ENCODE measurements at places on chromosomes 2 and 18.

DNA sequence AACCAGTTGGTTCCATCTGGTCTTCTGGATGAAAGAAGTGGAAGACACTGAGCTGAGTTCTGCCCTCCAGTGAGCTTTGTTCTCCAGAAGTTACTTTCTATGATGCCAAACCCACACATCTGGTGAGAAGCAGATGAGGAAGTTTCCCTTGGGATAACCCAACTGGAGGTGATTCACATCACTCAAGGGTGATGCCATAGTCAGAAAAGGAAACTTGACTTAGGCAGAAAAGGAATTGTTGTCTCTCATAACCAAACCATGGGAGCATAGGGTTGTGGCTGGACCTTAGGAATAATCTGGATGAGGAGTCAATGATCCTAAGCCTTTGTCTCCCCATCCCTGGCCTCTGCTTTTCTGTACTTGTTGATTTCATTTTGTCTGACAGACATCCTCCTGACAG is 43.7 kb downstream of the CDC42EP3 start:
- no peak for DNase-seq

- no peak for DNase-seq
Measured at GRCh38 chr18:35477497-35477896, 20.3 kb downstream of the INO80C start.

DNA sequence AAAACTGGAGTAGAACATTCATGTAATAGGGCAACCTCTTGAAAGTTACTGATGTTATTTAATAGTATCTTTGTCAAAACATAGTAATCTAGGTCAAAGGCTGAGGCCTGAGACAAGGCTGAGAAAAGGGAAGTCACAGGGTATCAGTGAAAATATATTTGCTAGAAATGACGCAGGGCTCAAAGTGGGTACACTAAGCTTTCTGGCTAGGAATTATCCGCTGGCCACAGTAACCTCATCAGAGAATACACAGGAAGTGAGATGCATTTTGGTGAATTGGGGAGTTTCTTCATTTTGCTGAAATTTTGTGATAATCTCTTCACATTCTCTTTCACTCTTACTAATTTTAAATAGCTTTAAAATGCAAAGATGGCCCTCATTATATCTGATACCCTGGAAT is 206.8 kb downstream of the OTX1 start:
- no peak for DNase-seq

DNA sequence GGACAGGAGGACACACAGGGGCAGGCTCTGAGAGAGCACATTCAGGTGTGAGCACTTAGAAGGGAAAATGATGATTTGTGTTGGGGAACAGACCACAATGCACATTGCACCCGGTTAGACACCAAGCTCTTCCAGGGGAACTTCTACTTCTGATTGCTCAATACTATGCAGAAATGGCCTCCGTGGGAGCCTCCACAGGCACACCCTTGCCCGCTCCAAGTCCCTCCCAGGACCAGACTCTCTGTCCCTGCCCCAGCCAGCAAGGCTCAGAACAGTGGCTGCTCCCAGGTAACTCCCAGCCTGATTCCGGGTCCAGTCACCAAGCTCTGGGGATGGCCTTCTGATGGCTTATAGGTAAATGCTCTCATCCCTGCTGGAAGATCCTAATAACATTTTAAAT is 56.2 kb downstream of the BCL2L11 start:
- peak; percentile 65 for DNase-seq

GRCh38 chr2:212709280-212709679 is 170.7 kb upstream of the ERBB4 start:
- no peak for DNase-seq

DNA sequence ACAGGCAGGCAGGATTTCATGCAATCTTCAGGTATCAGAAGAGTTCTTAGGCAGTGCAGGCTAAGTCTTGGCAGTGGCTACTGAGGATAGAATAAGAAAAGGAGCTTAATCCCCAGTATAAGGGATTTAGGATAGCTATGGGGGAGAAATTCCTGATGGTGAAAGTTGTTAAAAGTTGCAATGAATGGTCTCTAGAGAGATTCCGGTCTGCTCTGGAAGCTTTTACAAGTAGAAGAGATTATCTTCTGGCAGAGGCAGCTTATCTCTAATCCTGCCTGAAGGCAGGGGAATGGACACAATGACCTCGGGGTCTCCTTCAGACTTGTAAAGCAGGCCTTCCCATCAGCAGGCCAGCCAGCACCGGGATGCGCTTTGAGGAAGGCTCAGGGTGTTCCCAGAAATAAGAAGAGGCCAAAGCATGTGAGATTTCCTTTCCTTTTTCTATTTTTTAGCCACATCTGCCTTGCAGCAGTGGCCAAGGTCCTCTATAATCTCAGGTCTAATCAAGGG is 253.9 kb upstream of the KLHL29 start:
- DNase-seq = no peak

- DNase-seq = no peak
Measured at GRCh38 chr2:61371027-61371426, 99.9 kb downstream of the USP34 start.

GRCh38 chr18:62179213-62179612 is 7.6 kb downstream of the PIGN start:
- no peak for DNase-seq

DNA sequence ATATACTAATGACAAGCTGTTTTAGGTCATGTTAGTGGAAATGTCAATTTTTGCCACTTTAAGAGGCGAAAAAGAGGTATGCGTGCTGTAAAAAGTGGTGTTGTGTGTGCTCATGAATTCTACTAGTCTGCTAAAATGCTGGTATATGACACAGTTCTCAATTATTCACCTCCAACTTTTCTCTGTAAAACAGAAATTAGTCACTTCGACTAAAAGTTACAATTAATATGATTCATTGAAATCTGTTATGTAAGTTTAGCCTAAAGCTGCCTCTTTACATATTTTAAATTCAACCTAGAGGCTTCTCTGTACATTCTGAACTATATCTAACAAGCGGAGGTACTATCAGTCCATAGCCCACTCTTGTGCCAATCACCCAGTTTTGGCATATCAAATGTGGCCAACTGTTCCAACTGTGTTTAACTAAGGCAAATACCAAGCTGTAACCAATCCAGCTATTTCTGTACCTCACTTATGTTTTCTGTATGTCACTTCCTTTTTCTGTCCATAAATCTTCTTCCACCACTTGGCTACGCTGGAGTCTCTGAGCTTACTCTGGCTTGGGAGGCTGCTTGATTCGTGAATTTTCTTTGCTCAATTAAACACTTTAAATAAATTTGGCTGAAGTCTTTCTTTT is 20.8 kb downstream of the BAZ2B start:
- DNase-seq = no peak

DNA sequence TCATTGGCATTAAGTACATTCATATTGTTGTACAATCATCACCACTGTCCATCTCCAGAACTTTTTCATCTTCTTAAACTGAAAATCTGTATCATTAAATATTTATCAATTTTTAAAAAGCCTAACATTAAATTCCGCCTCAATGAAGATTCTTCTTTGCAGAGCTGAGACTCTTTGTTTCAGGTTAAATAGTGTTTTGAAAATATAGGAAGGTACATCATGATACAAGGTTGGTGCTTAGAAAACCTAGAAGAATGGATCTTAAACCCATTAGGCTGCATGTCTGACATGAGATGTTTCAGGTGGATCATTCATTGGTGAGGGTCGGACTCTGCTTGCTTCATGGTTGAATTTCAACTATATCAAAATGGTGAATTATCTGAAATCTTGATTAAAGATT is 30.5 kb downstream of the DDX1 start:
- DNase-seq = no peak

- no peak for DNase-seq
Measured at GRCh38 chr2:65351948-65352595, 80.3 kb downstream of the SPRED2 start.

- DNase-seq = no peak
Measured at GRCh38 chr2:235568431-235568830, 74.6 kb downstream of the AGAP1 start.

- DNase-seq = no peak
Measured at GRCh38 chr2:176415937-176416499, 146.8 kb downstream of the MTX2 start.

DNA sequence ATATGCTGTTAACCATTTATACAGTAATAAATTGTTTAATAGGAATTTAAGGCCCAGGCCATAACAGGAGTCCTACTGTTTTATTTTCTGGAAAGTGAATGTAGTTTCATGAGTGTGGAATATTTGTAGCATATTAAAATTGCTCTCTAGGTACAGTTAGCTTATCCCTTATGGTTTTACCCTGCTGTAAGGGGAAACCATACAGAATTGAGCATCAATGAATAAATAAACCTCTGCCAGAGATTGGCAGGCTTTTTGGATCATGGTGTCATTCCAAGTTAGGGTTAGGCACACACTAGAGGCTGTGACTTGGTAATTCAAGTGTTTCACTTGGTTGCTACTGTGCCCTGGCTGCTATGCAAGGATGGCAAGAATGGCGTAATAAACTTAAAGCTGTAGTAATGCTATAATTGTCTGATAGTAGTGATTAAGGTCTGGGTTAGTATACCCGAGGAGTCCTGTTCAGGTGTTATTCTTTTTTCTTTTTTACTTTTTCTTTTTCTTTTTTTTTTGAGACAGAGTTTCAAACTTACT is 30.4 kb downstream of the BMPR2 start:
- no peak for DNase-seq

- no peak for DNase-seq
Measured at GRCh38 chr18:59459369-59460071, 100.5 kb upstream of the LMAN1 start.

GRCh38 chr2:33598561-33599174 is 431 bp downstream of the FAM98A start:
- no peak for DNase-seq

GRCh38 chr2:145020694-145021093 is 500.8 kb upstream of the ZEB2 start:
- no peak for DNase-seq

DNA sequence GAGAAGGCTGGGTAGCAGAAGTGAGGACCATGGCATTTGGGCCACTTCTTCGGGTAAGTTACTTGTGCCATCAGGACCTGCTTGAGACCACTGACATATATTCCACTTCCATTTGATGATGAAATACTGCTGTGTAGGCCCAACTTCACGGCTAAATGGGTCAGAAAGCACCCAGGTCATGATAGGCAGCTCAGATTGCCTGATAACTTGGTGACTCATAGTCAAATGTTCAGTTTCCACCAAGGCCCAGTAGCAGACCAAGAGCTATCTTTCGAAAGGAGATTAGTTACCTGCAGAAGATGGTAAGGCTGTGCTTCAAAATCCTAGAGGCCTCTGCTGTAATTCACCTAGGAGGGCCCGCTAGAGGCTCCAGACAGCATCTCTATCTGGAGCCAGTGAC is 31.8 kb upstream of the MEX3C start:
- DNase-seq = no peak

DNA sequence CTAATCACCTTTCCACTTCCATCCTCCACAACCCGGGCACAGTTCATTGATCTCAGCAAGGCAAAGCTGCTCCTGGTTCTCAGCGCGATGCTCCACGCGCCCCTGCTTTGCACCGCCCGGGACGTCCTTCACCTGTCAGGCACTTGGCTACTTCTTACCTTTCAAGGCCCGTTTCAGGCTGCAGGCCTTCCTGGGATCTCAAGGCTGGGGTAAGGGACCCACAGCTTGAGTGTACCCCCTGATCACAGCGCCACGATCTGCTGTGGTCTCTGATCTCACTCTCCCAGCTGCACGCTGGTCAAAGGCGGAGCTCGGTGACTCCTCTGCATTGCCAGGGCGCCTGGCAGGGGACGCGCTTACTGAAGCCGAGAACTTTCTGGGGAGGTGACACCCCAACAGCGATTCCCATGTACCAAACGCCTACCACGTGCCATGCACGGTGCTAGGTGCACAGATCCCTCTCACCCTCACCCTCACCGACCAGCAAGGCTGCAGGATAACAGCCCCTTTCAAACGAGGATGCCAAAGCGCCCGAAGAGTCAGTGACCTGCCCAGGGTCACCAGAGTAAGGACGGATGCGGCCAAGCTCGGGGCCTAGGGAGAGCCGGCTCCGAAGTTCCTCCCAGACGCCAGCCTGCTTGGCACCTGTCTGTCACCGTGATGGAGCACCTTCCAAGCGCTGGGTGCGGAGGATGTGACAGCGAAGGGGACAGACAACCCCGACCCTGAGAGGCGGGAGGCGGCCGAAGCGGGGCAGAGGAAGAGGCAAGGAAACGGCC is 818 bp downstream of the ITGB1BP1 start:
- DNase-seq = no peak

GRCh38 chr2:17877811-17878280 is 621 bp upstream of the KCNS3 start:
- DNase-seq = no peak

DNA sequence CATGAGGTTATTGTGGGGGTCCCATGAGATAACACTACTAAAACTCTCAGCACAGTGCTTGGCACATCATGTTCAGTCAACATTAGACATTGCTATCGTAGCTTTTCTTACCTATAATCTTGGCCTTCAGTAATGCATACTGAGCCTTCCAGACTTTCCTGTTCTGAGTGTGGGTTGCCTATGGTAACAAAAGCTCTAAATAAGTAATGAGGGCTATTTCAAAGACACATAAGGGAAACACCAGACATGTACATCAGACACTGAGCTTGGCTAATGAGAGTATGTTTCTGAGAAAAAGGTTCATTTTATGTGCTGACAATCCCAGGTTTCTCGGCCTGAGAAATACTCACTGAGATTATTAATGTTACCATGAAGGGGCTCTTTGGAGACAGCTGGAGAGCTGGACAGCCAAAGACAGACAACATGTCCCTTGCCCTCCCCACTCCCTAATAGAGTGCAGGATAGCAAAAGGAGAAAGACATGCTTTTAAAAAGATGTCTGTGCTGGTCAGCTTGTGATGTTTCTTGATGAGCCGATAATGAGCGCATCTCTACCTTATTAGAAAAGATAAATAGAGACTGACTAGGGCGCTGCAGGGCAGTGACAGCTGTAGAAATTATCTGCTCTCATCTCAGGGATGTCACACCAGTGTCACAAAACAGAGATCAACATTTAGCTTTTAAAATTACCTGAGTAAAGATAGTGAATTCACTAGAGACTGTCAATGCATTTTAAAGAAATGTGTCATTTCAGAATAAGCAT is 25.4 kb downstream of the POLE4 start:
- DNase-seq = no peak

GRCh38 chr2:220781622-220782241 is 790.4 kb downstream of the EPHA4 start:
- no peak for DNase-seq

DNA sequence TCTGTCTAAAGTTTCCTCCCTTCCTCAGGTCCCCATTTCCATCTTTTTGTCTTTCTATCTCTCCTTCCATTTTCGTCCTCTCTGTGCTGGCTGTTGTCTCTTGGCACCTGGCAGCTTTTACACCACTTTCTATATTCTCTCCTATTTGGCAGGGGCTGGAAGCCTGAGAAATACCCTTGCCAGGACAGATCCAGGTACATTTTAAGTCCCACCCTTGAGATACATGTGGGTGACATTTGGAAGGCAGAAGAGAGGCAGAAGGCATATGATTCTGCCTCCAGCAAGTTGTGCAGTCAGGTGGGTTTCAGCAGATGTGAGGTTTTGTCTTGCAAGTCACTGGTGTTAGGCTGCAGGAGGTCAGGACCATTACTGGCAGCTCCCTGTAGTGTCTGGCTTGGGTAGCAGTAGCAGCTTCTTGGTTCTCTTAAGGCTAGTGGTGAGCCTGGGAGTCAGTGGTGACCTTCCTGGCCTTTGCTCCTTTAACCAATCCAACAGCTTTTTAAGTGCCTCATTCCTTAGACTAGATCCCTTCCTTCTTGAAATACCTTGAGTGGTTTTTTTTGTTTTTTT is 90.1 kb downstream of the CAPN13 start:
- peak; percentile 41 for DNase-seq

- DNase-seq = no peak
Measured at GRCh38 chr18:48124857-48125626, 194.6 kb upstream of the SMAD2 start.

Data from coronary artery (tissue), 2 donors.